Activated T-helper 1 cell treated with Interleukin-2 at 50 U/mL for 16 hours (primary cell): ENCODE measurements at places on chromosomes 2 and 18.

DNA sequence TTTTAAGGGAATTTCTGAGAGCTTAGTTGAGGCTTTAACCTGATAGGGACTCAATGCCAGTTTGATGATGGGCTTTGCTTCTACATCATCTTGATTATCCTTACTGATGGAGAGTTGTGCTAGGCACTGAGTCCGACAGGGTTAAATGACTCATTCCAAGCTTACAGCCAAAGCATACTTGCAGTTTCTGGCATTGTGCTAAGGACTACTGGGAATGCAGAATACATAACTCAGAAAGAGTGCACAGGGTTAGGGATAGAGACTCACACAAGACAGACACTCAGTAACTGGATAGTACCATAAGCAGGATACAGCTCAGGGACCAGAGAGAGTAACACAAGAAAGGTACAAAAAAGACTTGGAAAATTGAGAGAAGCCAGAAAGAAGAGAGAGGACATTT lies 94.1 kb upstream of the SLC14A2 start:
- DNase-seq = no peak

DNA sequence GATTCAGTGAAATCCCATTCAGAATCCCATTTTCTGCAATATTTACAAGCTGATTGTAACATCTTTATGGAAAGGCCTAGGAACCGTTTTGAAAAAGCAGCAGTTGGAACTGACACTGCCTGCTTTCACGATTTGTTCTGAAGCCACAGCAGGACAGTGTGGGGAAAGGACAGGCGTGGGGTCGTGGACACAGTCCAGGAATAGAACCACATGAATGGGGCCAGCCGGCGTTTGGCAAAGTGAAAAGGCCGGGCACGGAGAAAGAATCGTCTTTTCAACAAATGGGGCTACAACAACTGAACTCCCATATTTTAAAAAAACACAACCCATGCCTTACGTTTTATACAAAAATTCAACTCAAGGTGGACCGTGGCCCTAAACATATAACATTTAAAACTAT lies 69.8 kb downstream of the SLC66A2 start:
- no peak for DNase-seq

- no peak for DNase-seq
These were observed 147.9 kb upstream of the CBLN2 start for GRCh38 chr18:72692086-72692485.

DNA sequence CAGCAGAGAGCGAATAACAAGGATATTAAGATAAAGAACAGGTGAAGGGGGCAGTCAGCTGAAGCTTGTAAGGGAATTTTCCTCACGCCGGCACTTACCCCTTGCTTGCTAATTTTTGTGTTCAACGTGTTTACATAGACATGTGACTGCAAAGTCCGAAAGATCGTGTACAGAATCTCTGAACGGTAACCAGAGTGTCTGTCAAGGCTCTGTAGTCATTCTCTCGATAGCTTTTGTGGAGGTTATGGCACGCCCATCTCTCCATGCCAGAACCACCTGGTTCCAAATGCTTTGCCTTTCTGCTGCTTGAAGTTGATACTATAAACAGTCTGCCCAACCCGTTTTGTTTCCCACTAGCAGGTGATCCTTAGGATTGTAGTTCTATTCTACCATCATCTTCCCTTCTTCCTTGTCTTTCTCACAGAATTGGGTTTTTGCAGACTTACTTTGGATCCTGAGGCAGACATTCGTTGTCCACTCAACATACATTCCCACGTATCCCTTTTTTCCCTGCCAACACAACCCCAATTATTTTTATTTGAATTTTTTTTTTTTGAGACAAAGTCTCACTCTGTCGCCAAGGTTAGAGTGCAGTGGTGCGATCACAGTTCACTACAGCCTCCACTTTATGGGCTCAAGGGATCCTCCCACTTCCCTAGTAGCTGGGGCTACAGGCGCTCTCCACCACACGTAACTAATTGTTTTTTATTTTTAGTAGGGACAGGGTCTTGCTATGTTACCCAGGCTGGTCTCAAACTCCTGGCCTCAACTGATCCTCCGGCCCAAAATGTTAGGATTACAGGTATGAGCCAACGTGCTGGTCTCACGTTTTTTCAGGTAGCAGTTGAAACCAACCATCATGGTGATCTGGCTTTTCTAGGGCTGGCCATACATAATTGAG lies 1.3 kb upstream of the USP34 start:
- no peak for DNase-seq

DNA sequence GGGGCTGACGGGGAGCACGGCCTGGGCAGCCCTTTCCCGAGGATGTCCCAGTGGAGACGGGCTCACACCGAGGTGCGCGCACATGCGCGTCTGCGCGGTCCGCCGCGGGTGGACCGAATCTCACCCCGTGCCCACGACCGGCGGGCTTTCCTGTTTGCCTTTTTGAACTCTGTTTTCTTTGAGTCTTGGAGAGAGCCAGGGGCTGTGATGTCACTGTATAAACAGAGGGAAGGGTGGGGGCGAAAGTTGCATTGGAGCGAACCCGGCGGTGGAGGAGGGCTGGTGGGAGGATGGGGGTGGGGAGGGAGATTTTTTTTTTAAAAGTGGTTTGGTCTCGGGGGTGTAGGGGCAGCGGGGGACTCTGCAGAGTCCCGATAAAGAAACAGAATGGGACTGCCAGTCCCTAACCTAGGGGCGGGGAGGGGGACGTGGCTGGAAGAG lies 141.2 kb upstream of the CTAGE1 start:
- DNase-seq = no peak

- no peak for DNase-seq
These were observed 650.1 kb upstream of the VRK2 start for GRCh38 chr2:57396355-57397098.

GRCh38 chr2:162968306-162968705 lies 129.7 kb upstream of the KCNH7 start:
- no peak for DNase-seq

- no peak for DNase-seq
These were observed 62.6 kb upstream of the FN1 start for GRCh38 chr2:215498431-215498830.

DNA sequence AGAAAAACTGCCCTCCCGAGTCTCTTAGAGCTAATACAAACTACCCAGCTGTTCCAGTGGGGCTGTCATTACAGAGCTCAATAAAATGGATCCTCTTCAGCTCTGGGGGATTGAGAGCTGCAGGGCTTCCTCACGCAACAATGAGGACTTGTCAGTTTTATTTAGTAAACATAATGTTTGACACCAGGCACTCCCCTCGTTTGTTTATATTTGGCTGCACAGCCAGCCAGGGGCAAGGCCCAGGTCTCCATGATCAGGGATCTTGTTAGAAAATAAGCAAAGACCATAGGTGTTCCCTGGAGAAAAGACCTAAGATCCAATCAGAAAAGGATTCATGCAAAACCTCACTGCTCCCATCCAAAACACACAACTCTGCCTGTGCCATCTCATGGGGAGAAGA lies 158.2 kb downstream of the C1D start:
- no peak for DNase-seq

- DNase-seq = no peak
These were observed 297.7 kb downstream of the GBX2 start for GRCh38 chr2:235870515-235870914.

DNA sequence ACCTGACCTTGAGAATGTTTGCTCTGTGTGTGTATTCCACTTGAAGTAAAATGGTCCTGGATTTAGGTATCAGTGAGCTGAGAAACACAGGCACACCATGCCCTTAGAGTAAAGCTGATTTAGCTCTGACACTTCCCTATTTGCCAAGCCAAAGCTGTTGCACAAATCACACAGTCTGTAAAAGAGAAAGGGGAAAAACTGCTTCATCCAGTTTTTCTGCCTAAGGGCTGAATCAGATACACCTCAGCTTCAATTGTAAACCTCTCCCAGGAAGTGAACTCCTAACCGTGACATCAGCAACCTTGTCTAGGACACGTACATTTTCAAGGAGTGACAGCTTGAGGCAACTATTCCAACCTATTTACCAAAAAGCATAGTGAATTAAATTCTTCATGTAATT lies 150.4 kb downstream of the NR4A2 start:
- no peak for DNase-seq

DNA sequence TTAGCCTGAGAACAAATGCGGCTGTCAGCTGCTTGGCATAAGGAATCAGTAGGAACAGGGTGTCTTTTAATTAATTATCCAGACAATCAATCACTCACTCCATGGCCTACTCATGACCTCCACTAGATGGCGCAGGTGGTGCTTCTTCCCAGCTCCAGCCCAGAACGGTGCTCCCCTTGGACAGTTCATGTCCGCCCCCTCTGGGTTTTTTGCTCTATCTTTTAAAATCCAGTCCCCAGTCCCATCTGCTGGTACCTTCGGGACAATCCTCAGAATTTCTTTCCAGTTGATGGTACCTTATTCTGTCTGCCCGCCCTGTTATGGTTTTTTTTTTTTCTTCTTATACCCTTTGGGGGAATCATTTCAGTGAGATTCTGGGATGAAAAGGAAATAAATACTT lies 99.8 kb downstream of the CACNB4 start:
- DNase-seq = peak; percentile 11

DNA sequence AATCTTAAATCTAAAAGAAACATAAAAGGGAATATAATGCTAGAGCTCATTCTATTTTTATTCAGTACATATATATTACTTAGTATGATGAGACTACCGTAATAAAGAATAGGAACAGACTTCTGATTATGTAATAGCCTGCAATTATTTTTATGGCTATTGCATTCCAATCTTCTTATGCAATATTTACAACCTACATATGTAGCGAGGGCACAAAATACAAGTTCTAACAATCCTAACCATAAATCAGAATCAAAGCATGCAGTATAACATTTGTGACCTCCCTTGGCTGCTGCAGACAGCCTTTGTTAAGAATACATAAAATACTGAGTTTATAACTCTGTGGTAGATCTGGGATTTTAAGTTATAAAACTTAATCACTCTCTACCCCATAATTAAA lies 177.6 kb downstream of the BABAM2 start:
- no peak for DNase-seq

- no peak for DNase-seq
These were observed 193.5 kb downstream of the EIPR1 start for GRCh38 chr2:3184167-3184566.

GRCh38 chr2:171319164-171319810 lies 114.5 kb downstream of the METTL8 start:
- peak; percentile 26 for DNase-seq

DNA sequence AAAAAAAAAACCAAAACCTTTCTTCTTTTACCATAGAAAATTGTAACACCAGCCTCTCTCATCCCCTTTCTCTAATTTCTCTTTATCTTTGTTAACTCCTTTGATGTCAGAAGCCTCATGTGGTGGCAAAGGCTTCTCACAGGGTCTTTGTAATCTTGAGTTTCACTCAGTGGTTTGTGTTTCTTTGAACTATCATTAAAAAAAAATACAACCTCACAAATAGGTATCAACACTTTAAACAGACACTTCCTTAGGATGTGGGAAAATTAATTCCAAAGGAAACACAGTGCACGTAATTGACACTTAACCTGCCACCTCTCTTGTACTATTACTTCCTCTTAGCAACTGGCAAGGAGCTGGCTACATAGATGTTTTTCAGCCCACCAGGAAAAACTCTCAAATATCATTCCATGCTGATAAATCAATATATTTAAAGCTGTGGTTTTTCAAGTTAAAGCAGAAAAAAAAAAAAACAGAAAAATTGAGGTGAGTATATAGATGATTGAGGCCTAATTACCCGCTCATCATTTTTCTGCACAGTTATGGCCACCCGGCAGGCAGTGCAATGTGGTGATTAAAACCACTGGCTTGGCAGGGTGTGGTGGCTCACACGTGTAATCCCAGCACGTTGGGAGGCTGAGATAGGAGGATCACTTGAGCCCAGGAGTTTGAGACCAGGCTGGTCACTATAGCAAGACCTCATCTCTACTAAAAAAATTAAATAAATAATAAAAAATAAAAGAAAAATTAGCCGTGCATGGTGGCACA lies 193.5 kb downstream of the MYO3B start:
- DNase-seq = no peak

GRCh38 chr18:43031169-43031568 lies 84.3 kb downstream of the RIT2 start:
- no peak for DNase-seq

DNA sequence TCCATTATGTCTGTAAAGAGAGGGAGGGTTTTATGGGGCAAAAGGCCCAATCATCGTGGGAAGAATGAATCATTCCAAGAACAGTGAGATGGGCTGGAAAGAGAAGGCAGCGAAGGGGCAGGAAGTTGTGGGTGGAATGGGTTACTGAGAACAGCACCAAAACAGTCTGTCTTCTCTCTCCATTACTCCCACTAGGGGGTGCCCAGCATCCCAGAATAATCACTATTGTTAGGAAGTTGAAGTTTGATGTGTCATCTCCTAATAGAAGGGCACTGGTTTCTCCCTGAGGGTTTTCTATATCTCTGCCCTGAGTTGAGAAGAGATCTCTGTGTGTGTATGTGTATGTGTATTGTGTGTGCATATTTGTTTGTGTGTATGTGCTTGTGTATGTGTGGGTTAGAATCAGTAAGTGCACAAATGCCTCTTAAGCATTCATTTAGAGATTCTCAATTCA lies 76.6 kb upstream of the MAP4K3 start:
- no peak for DNase-seq

DNA sequence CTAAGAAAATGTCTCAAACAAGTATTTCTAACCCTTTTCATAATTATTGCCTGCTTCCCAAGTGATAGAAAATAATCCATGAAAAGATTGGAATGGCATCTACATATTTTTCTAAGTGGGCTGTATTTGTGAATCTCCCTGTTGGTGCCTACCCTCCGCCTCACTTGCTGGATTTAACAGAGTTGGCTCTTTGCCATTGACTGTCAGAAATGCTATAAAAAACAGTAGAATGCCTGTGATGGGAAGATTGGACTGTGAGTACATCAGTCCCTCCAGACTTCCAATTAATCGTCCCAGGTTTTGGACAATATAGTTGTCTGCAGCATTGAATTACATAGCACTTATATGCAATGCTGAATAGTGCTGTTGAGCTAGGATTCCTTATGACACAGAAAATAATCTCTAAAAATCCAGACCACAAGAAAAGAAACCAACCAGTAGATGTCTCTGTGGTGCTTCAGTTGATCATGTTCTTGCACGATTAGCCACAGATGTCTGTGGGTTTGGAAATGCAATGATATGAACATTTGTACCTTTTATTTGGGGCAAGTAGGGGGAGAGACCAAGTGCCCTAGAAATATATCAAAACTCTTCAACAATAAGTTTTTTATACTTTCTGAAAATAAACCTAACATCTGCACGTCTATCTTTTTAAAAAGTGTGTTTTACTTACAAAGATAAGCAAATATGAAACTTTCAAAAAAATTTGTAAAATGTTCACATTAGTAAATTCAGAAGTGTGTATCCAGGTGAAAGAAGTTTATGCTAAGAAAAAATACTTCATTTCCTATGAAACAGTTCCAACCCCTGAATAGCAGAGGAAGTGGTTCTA lies 88.5 kb downstream of the DYNAP start:
- no peak for DNase-seq
